NCI-H510A (cell line): ENCODE measurements at places on chromosomes 16 and 17.

DNA sequence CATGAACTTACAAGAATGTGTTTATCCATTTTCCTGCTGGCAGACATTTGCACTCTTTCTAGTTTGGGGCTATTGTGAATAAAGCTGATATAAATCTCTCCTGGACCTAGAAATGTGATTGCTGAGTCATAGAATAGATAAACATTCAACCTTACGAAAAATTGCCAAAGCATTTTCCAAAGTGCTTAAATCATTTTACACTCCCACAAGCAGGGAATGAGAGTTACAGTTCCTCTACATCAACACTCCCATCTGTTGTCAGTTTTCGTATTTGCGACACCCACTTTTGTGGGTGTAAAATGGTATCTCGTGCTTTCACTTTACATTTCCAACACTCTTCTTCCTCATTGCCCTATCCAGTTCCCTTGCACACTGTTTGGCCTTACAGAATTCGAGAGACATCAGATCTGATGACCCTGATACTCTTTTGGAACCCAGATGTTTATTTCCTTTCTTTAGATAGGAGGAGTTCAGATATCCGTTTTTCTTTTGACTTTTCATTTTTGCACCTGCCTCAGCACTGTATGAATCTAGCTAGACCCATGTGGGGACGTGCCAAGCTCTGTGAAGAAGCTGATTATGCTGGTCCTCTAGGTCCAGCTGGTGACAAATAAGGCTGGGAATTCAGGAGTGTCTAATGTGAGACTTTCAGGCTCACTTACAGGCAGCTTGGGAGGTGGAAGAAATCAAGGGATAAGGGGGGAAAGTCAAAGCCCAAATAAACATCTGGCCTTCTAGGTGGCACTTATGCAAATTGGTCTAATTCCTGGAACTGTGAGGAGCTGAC is 14.0 kb downstream of the SOX9 start:
- no peak for DNase-seq

DNA sequence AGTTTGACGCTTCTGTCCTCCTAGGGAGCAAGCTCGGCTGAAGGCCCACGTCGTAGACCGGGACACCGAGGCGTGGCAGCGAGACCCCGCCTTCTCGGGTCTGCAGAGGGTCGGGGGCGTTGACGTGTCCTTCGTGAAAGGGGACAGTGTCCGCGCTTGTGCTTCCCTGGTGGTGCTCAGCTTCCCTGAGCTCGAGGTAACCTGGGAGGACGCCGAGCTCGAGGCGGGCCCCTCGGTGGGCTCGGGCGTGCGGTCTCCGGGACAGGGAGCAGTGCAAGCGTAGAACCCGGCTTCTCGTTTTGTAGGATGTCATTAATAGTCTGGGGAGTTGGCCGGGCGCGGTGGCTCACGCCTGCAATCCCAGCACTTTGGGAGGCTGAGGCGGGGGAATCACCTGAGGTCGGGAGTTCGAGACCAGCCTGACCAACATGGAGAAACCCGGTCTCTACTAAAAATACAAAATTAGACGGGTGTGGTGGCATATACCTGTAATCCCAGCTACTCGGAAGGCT is 715 bp downstream of the ENDOV start:
- DNase-seq = no peak

- no peak for DNase-seq
Observed at GRCh38 chr17:56146534-56146933, 6.7 kb upstream of the ANKFN1 start.

- no peak for DNase-seq
Observed at GRCh38 chr16:15856901-15857698, at the start of gene MYH11. Gene MYH11, minus strand, starts transcription at chr16:15857028. Its CDS starts 18,776 bp downstream, at chr16:15838252.

GRCh38 chr17:17844500-17844899 is 7.7 kb upstream of the SREBF1 start:
- DNase-seq = no peak

DNA sequence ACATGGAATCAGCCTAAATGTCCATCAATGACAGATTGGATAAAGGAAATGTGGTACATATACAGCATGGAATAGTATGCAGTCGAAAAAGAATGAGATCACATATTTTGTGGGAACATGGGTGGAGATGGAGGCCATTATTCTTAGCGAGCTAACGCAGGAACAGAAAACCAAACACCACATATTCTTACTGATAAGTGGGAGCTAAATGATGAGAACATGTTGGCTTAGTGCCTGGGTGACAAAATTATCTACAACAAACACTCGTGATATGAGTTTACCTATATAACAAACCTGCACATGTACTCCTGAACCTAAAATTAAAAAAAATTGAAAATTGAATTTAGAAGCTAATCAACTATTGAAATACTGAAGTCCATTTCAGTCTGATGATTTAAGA is 6.1 kb downstream of the ANKS4B start:
- no peak for DNase-seq

DNA sequence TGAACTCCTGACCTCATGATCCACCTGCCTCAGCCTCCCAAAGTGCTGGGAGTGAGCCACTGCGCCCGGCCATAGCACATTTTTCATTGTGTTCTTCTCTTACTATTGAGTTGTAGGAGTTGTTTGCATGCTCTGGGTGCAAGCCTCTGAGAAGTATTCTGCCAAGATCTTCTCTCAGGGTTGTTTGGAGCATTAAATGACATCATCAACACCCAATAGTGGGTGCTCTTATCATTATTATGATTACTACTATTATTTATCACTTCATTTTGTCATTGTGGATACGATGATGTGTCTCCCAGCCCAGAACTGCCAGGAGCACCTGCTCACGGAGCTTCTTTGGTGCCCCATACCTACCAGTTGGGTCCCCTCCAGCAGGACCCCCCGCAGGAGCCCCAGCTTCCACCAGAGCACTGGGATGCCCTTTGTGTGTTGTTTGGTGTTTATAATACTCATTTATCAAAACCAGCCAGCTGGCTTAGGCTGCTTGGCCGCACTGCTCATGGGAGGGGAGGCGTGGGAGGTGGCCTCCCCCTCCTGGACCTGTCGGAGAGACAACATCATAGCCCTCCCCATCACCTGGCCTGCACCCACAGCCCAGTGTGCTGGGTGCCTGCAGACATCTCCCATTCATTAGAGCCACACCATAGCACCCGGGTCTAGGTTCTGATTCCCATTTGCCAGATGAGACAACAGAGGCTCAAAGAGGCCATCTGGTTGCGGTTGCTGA is 12.9 kb upstream of the MAP2K3 start:
- DNase-seq = no peak

DNA sequence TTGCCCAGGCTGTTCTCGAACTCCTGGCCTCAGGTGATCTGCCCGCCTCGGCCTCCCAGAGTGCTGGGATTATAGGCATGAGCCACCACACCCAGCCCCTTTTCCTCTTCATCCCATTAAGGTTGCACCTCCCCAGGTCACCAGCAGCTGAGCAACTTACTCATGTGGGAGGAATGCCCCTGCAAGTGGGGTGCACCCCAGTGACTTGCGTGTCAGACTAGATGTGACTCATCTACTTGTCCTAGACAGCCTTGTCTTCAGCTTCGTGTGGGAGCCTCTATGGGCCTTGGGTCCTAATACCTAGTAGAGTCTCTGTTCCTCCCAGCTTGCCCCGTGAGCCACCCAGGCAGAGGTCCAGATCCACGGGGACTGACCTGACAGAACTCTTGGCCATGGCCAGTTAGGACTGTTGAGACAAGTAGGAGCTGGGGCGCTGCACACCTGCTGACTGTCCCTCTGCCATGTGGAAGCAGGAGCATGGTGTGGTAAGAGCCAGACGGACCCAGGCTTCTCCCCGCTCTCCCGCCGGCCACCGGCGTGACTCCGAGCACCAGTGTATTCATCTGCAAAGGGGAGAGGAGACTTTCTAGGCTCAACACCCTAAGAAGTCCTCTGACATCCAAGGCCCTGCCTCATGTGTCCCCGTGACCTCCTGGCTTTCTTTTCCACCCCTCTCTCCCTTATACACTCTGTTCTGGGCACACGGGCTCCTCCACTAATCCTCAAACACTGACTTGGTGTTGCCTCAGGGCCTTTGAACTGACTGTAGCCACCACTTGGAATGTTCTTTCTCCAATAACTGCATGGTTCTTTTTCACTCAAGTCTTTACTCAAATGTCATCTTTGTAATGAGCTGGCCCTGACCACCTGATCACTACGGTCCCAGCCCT is 11.6 kb upstream of the CBX4 start:
- DNase-seq = no peak

- DNase-seq = peak; percentile 85
Observed at GRCh38 chr17:64250233-64250835, 12.7 kb downstream of the TEX2 start.

DNA sequence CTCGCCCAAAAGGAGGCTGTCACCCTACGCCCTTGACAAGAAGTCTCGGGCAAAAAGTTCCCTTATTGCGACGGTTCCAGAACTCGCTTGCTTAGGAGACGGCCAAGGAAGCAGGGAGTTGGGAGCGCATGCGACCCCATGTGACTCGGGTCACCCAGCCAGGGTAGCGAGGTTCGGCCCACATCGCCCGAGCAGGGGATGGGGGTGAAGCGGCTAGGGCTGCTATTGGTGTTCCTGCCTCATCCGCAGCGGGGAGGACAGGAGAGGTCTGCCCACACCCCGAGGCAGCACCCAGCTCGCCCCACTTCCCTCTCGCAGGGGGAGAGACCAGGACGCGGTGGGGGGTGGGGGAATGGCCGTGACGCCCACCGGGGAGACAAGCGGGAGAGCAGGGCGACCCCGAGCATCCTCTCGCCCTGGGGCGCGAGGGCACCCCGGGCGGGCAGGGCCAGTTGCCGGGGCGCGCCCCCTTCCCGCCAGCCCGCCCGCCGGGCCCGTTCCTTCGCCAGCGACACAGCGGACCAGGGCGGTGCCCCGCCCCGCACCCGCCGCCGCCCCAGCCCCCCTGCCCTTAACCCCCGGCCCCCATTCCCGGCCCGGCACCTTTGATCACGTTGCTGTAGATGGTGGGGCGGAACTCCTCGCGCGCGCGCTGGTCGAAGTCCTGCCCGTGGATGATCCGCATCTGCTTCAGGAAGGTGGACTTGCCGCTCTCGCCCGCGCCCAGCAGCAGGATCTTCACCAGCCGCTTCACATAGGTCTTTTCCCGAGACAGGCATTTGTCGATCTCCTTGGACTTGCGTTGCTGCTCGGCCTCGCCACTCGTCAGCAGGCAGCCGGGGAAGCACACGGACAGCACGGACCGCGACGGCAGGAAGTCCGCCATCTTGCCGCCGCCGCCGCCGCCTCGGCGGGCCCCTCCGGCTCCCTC is 567 bp downstream of the GNA13 start:
- no peak for DNase-seq

GRCh38 chr17:40491486-40491885 is 9.9 kb downstream of the TNS4 start:
- DNase-seq = no peak

- no peak for DNase-seq
Observed at GRCh38 chr17:49456183-49456965, 38.7 kb upstream of the NGFR start.

DNA sequence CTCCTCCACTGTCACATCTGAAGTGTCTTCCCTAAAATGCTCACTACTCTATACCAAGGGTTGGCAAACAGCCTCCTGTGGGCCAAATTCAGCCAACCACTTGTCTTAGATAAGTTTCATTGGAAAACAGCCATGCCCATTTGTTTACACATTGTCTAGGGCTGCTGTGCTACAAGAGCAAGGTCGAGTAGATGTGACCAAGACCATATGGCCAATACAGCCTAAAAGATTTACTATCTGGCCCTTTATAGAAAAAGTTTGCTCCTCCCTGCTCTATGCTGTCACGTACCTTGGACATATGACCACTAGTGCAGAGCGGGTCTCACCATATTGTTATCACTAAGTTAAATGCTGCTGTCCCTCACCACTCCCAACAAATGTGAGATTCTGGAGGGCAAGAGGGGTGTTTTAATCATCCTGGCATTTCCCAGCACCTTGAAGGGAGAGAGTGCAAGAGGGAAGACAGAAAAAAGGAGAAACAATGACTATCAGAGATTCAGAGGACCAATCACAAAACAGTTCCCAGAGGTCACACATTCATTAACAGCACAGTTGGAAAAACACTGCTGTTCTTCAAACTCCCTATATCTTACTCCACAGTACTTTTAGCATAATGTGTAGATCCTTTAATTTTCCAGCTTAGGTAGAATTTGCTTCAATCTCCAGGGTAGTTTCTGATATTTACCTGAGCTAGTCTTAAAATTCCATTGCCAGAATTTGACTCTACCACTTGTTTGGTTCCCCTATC is 13.2 kb downstream of the LSM12 start:
- DNase-seq = no peak

DNA sequence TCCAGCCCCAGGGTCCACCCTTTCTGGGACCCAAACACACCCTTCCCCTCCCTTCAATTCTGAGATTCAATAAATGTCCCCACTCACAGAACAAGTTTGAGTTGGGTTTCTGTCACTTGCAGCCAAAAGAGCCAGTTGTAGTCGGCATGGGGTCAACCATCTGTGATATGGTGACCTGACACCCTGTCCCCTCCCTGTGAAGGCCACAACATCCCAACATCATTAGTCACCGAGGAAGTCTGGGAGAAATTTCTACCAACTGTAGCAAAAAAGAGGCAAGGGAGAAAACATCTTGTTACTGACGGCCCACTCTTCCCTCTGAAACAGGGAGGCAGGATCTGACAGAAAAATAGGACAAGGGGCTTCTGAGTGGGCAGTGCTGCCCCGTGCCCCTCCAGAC is 638 bp upstream of the LYZL6 start:
- DNase-seq = no peak

DNA sequence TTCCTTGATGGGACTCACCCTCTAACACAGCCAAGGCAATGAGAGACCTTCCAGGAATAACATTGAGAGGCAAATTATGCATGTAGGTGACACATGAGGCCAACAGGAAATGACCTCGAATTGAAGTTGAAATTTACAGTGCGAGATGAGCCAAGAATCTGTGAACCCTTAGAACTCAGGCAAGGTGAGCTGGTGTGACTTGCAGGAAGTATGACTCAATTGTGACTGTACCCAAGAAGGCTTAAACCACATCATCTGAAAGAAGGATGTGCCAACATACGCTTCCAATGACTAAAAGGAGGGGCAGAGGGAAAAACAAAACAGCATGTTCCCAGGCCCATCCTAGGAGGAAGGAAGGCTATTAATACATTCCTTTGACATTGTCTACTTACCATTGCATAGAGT is 44.8 kb downstream of the PITPNC1 start:
- no peak for DNase-seq

DNA sequence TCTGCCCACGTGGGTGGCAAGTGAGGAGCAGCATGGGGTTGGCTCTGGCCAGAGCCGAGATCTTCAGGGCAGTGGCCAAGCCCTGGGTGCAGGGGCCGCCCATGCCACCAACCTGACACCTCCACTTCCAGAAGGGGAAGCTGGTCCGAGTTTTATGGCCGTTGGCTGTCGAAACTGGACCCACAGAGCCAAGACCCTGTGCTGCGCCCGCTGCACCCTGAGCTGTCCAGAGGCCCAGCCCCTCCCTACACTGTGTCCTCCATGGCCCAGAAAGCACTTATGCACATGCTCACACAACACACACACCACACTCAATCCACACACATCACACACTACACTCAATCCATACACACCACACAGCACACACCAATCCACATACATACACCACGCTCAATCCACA is 33.9 kb upstream of the RPTOR start:
- no peak for DNase-seq

DNA sequence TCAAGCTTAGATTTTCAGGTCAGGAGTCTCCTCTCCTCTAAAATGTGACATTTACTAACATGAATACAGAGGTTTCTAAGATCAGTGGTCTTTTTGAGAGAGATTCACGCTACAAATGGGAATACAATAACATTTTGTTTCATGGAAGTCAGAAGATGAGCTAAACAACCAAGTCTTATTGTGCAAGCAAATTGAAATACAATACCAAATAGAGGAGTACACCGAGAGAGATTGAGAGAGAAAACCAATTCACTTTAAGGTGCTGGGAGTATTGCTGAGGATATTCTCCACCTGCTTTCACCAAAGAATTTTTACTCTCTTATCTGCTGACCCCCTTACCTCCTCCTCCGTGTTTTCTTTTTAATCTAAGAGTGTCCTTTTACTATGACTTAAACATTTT is 11.5 kb downstream of the VEZF1 start:
- DNase-seq = no peak
